Activated CD8-positive, alpha-beta memory T cell treated with anti-CD3 and anti-CD28 coated beads for 24 hours (primary cell): ENCODE measurements at places on chromosomes 3 and 15.
A peak's percentile ranks its signal among the peaks of the same experiment; 100 is the strongest.

DNA sequence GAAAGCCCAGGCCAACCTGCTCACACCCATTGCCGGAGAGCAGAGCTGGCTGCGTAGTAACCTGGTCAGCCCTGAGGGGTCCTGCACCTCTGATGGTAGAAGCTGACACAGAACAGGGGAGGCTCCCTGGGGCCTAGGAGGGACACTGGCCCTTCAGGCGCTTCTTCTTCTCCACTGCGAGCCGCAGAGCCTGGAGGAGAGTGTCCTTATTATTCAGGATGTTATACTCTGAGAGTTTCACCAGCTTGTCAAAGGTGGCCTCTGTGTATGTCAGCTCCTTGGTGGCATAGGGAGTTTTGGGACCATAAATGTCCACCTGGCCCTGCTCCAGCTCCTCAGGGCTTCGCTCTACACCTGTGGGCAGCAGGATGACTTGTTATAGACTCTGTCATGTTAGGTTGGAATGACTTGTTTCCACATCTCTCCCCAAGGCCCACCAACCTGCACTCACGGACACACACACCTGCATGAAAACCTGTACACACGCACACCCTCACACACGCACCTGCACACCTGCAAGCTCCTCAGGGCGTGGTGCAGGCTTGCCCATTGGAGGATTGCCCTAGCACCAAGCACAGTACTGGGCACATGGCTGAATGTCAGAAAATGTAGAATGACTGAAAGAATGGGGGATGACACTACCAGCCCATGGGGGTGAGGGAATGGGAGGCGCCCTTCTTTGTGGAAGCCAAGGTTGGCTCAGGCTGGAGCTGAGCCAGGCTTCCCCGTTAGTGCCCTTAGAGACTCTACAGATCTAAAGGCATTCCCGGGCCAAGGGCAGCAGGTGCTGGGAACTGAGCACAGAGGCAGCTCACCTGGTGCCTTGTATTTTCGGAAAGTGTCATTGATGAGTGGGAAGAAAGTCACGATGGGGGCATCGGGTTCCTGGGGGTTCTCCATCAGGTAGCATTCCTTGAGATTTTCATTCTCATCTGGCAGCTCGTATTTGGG is 11.5 kb upstream of the EHD4 start:
- peak; percentile 30 for DNase-seq

- DNase-seq, result peak; percentile 57
Observed at GRCh38 chr15:84979651-84980050, 2.0 kb upstream of the PDE8A start.

GRCh38 chr3:112407888-112408702 is 75.1 kb downstream of the CD200 start:
- DNase-seq, result no peak

GRCh38 chr3:48656061-48656840 is 6.4 kb downstream of the CELSR3 start:
- DNase-seq, result peak; percentile 97

- no peak for DNase-seq
Observed at GRCh38 chr3:71778353-71778752, 6.6 kb downstream of the PROK2 start.

- DNase-seq, result no peak
Observed at GRCh38 chr15:56765251-56765650, 31.9 kb upstream of the ZNF280D start.

DNA sequence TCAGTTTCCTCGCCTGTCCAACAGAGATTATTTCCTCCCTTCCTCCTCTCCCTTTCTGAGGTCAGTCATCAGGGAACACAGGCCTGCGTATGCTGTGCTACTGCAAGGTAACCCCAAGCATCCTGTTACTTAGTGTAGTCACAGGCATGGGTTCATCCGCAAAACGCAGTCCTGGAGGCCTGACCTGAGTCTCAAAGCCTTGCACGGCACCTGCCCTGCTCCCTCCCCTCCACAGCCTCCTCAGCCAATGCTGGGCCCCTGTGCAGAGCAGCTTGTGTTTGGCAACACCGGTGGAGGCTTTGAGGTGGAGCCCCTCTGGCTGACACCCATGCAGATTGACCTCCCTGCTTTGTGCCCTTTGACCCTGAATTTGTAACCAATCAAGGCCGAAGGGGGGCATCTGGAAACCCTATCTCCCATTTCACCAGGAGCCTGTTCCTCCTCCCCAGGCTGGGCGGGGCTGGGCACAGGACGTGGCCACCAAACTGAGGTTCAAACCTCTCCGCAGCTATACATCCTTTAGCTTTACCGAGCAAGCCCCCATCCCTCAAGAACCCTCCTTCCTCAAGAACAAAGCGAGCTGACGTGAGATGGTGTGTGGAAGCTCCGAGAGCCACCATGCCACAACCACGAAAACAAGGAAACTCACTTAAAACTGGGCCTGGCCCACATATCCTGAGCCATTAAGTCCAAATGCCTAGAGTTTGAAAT is 21.5 kb downstream of the TKT start:
- no peak for DNase-seq

- DNase-seq, result no peak
Observed at GRCh38 chr15:90018216-90018831, 17.2 kb downstream of the ZNF710 start.

- no peak for DNase-seq
Observed at GRCh38 chr3:53941950-53942349, 50.3 kb upstream of the SELENOK start.
